ENCODE measurements at places on chromosomes 1 and 21.

DNA sequence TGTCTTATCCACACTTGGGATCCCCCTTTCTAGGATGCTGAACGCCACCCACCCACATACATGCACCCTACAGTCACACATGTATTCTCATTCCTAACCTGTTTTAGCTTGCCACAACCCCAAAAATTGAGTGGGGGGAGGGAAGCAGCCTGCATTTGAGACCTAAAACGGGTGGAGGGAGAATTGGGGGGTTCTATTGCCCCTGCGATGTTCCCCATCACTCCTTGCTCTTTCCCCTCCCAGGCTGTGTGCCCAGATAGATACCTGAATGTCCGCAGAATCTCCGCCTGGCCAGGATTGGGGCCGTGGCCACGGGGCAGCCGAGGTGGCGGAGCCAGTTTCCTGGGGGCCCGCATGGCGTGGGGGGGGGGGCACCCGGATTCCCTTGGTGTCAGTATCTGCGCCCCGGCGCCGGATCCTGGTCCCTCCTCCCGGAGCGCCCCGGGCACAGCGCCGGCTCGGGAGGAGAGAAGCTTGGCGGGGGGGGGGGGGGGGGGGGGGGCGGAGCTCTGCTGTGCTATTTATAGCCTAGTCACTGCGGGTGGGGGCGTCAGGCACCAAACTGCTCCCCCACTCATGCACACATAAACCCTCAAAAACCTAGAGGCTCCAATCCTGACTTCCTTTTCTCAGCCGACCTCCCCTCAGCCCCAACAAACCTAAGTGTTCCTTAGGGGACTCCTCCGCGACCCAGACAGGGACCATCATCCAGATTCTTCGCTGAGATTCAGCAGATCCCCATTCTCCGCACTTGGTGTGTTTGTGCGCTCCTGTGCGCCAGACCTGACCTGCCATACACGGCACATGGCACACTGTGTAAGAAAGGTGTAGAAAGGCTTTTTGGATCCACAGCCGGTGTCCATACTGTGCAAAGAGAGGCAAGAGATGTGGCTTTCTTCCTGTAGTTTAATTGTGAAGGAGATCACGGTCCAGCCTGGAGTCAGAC lies 1.9 kb downstream of the ANKRD34A start:
- no peak for DNase-seq

DNA sequence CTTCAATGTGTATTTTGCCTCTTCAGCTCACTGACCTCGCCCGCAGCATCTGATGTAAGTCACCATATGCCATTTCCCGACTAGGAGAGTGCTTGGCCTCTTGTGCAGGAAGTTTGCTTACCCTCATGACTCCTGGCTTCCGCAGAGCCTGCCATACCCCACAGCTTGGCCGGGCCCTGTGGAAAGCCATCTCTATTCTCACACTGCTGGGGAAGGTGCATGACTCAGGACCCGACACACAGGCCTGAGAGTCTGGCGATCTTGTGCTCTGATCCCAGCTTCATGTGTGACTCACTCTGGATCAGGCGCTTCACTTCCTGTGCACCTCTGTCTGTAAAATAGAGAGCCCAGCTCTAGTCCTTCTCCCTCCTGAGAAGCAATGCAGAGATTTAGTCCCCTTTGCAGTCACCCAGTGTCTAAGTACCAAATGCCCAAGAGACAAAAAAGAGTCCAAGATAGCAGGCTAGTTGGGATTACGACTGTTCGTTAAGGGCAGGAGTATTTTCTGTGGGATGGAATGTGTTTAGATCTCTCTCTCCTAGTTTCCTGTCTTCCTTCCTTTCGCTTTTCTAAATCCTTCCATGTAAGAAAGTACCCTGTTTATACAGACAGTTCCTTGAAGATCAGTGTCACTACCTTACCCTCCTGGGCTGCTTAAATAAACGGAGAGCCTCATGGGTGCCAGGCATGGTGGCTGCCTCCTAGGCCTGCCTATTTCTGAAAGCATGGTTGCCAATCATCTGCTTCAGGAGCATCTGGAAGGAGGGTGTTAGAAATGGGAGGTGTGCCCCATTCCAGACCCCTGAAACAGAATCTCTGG lies 62.8 kb upstream of the KIF26B start:
- no peak for DNase-seq

GRCh38 chr1:178945763-178946266 lies 74.9 kb upstream of the ANGPTL1 start:
- no peak for DNase-seq

GRCh38 chr21:33268393-33268736 lies 2.2 kb downstream of the IL10RB start:
- DNase-seq = no peak

- peak; percentile 90 for DNase-seq
These were observed 112.4 kb downstream of the OSBPL9 start for GRCh38 chr1:51729156-51729823.

- DNase-seq = no peak
These were observed 21.5 kb upstream of the SLC44A5 start for GRCh38 chr1:75632350-75632949.

GRCh38 chr1:97006044-97006661 lies 284.6 kb downstream of the PTBP2 start:
- DNase-seq = no peak

- no peak for DNase-seq
These were observed 179.3 kb upstream of the ZNF644 start for GRCh38 chr1:91201176-91201575.

DNA sequence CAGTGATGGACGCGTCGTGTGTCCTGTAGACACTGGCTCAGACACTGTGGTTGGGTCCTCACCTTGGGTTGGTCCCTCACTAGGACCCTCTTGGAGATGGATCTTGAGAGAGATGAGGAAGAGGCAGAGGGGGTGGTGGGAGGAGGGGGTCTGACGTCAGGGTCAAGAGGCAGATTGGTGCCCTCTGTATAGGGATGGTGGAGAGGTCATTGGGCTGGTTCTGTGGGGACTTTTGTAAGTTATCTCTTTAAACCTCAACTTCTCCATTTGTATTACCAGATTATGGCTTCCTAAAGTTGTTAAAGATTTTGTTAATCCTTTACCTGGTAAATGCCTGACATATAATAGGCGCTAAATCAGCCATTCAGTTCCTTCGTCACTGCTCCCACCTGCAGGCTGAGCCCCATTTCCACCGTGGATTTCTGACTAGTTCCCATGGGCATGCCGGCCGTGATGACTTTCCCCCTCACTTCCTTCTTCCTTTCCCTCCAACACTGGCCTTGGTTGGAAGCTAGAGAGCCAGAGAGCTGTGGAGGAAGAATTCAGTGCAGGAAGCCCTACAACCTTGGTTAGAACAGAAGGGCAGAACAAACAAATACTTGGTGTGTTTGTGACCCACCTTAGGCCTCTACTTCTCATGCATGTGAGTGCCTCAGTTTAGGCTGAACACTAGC lies 8.6 kb downstream of the H6PD start:
- DNase-seq = no peak

GRCh38 chr21:17616831-17617230 lies 4.1 kb upstream of the BTG3 start:
- no peak for DNase-seq

DNA sequence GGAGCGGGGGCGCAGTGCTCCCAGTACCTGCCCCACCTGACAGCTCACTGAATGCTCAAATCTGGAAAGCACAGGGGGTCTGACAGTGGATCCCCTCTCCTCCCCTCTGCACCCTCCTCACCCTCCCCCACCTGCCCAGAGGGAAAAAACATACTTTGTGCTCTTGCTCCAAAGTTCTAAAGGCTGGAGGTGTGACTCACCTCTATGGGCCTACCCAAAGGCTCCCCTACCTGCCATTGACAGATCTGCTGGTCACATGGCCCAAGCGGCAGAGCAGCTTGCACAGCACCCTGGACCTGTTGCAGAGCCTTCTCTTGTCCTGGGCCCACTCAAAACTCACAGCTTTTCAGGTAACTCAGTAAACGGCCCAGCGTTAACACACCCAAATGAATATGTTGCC lies 55.7 kb downstream of the ADSS2 start:
- DNase-seq = no peak

- no peak for DNase-seq
These were observed 34.4 kb downstream of the TTC39A start for GRCh38 chr1:51295926-51296325.

DNA sequence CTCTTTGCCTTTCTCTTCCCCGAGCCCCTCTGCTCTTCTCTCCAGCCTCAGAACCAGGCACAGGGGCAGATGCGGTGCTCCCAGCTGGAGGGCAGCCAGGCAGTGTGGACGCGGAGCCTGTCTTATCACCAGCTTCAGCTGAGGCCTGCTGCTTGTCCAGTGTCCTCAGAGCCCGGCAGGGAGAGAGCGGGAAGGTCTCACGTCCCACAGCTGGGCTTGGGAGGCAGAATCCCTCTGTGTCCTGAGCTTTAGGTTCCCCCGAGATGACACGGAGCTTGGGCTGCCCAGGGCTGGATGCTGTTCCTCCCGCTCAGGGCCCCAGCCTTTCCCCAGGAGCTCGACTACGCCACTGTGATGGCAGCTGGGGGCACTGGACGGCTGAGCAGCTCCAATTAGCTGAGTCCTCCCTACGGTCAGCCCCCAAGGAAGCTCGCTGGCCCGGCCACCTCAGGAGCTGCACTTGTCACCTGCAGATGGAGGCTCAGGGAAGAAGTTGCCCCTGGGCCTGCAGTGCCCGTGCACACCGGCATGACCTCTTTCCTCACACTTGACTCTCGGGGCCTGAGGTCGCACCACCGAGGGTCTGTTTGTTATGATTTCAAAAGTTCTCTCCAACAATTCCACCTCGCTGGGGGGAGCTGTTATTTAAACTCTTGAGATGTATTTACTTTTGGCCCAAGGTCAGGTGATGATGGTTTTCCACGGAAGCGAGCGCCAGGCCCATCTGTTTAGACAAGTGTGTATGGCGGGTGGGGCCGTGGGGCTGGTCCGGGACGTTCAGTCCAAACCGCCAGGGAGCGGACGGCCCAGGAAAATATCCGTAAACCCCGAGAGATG lies 127.3 kb downstream of the SIK1 start:
- no peak for DNase-seq

DNA sequence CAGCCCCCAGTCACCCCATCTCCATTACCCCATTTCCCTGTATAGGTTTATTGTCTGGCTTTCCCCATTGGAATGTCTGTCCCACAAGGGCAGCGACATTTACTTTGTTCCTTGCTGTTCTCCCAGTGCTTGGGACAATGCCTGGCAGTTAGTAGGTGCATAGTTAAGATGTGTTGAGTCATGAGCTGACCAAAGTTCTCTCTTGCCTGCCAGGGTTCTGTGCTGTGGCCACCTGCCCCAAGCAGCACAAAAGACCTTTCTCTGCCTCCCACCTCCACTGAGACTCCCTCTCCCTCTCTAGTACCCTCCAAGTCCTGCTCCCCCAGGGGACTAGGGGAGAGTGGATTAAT lies 40.0 kb downstream of the TMCO4 start:
- no peak for DNase-seq

DNA sequence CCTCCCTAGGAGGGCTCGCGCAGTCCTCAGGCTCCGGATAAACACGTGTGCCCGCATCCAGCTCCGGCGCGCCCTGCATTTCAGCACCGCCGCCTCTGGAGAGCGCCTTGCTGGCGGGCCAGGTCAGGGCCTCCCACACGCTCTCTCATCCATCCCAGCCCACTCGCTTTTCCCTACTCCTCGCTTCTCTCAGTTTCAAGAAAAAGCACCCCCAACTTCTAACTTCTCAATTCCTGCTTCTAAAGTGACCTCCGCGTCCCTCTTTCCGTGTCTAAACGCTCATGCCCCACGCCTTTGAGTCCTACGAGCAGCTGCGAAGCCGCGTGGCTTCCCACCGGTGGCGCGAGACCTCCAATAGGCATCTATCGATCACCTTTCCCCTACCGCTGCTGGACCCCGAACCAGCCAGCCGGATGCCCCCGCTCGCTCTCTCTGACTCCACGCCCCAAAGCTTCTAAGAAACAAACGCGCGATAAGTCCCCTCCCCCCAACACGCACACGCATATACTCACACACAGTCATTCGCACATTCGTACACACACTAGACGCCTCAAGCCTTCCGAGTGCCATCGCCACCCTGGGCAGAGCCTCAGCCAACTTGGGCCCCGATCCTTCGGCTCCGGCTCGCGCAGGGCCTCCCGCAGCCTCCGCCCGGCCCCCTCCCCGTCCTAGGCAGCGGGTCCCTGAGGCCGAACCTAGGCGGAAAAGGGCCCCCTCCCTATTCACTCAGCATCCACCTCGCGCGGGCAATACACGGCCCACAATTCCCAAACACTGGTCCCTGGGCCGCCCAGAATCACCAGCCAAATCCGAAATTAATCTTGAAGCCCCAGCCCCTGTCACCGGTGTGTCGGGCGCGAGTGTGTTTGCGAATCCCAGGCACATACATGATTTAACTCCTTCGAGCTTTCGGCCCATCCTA lies 1.1 kb downstream of the NMNAT2 start:
- DNase-seq = peak; percentile 6

All from activated T-helper 1 cell treated with Interleukin-2 at 50 U/mL for 16 hours (primary cell).